ENCODE measurements at places on chromosomes 4 and X.

- no peak for DNase-seq
Observed at GRCh38 chr4:8290701-8290970, 21.1 kb downstream of the HTRA3 start.

- no peak for DNase-seq
Observed at GRCh38 chr4:25450491-25450901, 73.4 kb downstream of the ANAPC4 start.

- no peak for DNase-seq
Observed at GRCh38 chr4:184826691-184827270, 1.0 kb upstream of the ACSL1 start.

- no peak for DNase-seq
Observed at GRCh38 chr4:1078490-1078889, 34.9 kb downstream of the RNF212 start.

GRCh38 chr4:61896634-61897033, 696.5 kb downstream of the ADGRL3 start:
- DNase-seq: no peak

DNA sequence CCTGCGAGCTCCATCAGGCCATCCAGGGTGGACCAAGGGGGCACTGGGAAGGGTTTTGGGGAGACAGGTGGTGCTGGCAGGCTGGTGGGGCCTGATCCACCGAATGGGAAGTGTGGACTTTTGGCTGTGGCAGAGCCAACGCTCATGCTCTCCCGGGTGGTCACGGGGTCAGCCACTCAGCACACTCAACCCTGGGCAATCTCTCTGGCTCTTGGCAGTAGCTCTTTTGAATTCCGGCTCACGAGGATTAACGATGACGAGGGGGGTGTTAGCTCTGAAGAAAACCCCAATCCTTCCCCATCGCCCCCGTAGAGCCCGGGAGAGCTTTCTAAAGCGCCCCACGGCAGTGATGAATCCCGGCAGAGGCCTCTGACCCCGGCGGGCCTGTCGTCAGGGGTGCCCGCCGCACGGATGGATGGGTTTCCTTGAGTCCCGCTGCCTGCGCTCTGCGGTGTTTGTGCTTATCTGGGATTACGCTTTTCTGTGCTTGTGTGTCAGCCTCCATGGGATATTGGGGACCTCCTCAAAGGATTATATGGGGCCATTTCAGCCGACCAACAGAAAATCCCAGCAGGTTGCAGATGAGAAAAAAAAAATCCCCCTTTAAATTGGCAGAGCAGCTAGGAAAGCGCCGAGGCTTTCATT, 156.8 kb upstream of the PSAPL1 start:
- no peak for DNase-seq

GRCh38 chr4:124977045-124977444, 264.5 kb upstream of the ANKRD50 start:
- DNase-seq: no peak

DNA sequence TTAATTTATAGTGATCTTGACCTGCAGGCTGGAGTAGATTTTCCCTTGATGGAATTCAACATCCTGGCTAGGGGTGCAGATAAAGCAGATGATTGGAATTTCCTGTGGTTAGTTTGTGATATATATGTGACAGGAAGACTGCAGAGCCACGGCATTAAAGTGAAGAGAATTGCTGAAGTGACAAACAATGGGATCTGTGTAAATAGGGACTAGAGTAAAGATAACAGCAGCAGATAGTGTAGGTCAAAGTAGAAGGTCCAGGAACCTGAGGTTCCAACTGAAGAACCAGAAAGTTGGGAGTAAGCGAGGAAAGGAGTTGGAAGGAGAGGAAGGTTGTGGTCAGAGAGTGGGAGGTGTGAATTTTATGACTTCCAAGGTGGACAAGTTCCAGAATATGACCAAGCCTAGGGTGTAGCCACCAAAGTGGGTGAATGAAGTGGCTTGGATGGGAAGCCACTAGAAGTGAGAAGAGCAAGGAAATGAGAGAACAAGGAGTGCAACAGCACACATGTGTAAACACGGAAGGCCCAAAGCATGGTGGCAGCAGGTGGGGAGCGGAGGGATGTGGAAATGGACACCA, 325.0 kb downstream of the RAB28 start:
- no peak for DNase-seq

DNA sequence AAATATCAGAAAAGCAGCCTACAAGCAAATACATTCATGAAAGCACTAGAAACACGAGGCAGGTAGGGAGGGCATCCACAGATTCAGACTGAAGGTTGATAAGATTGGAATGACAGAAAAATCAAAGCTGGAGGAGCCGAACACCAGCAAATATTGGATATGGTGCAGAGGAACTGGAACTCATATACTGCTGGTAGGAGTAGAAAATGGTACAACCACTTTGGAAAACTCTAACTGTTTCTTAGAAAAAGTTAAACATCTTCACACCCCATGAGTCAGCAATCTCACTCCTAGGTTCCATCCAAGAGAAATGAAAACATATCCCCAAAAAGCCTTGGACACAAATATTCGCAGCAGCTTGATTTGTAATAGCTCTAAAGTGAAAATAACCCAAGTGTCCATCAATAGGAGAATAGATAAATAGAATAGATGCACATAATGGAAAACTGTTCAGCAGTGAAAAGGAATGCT, 27.1 kb downstream of the CD99L2 start:
- no peak for DNase-seq

- DNase-seq: no peak
Observed at GRCh38 chr4:16123356-16124084, 39.7 kb upstream of the PROM1 start.

GRCh38 chr4:183068502-183068901, 30.6 kb upstream of the WWC2 start:
- no peak for DNase-seq

- no peak for DNase-seq
Observed at GRCh38 chr4:76545226-76545884, 110.3 kb downstream of the SHROOM3 start.

All from activated CD4-positive, alpha-beta T cell treated with anti-CD3 and anti-CD28 coated beads, Interleukin-2, amount 50 U/mL, for 4 hours (primary cell).